Right ventricle myocardium superior (tissue), 1 donor: ENCODE measurements at places on chromosomes 13 and 19.

DNA sequence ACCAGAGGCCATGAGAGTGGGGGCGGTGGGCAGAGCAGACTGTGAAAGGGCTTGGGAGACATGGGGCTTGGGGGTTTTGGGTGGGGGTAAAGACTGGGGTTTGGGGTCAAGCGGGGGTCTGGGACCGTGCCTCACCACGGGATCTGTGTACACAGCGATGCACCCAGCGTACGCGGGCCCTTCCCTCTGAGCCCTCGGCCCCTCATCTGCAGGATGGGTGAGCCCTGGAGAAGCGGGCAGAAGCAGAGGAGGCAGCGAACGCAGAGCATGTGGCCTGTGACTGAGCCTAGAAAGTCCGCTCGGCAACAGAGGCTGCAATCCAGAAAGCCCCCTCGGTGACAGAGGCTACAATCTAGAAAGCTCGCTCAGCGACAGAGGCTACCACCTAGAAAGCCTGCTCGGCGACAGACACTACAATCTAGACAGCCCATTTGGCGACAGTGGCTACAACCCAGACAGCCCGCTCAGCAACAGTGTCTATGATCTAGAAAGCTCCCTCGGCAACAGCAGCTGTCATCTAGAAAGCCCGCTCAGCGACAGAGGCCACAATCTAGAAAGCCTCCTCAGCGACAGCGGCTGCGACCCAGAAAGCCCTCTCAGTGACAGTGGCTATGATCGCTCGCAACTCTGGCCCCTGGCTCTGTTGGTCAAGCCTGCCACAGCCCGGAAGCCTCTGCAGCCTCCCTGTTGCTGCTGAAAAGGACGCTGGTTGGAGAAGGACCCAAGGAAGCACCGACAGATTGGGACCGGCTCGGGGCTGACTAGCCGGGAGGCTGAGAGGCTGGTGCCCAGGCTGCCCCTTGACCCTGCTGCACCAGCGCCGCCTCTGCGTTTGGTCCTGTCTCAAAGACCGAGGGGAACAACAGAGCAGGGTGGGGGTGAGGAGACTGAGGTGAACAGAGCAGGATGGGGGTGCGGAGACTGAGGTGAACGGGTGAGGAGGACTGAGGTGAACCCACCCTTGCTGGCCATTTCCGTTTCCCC is 68.6 kb downstream of the SPACA7 start:
- DNase-seq: no peak

DNA sequence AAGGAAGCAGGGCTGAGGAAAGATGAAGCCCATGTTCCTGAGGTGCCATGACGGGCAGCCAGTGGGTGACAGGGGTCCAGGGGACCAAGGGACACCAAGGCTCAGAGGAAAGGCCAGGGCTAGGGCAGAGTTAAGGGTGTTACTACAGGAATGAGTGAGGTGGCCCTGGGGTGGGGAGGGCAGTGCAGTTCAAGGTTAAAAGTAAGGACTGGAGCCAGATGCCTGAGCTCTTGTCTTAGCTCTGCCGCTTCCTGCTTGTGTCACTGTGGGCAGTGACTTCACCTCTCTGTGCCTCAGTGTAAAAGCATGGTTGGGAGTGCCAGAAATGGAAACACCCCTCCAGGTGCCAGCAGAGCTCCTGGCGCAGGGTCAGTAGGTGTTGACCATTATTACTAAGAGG is 4.9 kb upstream of the ETV2 start:
- DNase-seq: no peak

GRCh38 chr19:4297901-4298809 is 4.0 kb downstream of the TMIGD2 start:
- no peak for DNase-seq

GRCh38 chr13:48600374-48601364 is 53.1 kb upstream of the CYSLTR2 start:
- no peak for DNase-seq

GRCh38 chr19:53102756-53103233 is 427 bp downstream of the ZNF160 start:
- peak; percentile 54 for DNase-seq

DNA sequence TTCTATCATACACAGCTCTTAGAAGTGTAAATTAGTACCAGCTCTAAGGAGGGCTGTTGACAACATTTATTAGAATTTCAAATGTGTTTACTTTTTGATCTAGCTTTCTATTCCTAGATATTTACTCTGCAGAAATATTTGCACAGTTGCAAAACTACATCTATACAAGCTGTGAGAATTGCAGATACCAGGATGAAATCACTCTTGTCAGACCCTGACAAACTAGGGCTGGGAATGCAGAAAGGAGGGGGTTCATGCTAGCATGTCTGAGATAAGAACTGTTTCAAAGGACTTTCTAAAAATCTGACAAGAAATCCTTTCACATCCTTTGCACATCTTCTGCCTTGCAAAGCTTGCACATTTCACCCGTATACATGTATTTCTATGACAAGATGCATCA is 11.8 kb upstream of the PABPC3 start:
- no peak for DNase-seq

DNA sequence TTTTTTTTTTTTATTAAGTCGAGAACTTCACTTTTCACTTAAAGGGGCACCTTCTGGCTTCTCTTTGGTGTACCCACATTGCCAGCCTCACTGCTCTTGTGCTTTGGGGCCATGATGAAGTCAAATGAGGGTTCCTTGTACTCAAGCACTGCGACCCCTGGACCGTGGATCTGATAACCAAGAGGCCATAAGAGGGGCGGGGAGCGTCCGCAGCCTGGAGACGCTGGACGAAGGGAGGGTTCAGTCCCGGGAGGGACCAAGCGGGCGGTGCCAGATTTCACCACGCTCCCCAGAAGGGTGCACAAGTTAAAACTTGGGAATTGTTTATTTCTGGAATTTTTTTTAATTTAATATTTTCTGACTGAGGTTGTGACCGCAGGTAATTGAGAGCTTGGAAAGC is 53.3 kb upstream of the SOX1 start:
- no peak for DNase-seq

DNA sequence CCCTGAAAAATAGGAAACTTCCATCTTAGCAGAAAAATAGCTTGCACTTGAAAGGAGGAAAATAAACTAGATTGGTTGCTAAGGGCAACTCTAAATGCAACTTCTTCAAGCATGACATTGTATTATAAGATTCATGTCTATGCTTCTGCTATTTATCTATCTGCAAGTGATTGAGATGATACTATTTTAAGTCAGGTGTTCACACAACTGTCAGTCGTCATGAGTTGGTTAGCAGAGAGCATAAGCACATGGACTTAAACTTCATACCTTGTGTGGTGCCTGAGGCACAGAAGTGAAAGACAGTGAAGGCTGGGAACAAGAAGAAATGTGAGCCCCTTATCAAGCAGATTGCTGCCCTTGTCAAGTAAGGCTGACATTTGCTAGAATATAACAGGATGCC is 82.9 kb downstream of the SLITRK5 start:
- DNase-seq: no peak

- no peak for DNase-seq
Observed at GRCh38 chr19:41933693-41934426, 5.6 kb upstream of the ERFL start.

DNA sequence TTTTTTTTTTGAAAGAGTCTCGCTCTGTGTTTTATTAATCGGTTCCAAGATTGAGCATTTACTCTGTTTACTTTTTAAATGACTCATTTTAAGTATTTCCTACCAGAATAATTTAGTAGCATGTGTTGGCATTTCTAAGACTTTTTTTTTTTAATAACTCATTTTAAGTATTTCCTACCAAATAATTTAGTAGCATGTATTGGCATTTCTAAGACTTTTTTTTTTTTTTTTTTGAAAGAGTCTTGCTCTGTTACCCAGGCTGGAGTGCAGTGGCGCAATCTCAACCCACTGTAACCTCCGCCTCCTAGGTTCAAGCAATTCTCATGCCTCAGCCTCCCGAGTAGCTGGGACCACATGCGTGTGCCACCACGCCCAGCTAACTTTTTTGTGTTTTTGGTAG is 13.1 kb downstream of the SETDB2 start:
- no peak for DNase-seq

DNA sequence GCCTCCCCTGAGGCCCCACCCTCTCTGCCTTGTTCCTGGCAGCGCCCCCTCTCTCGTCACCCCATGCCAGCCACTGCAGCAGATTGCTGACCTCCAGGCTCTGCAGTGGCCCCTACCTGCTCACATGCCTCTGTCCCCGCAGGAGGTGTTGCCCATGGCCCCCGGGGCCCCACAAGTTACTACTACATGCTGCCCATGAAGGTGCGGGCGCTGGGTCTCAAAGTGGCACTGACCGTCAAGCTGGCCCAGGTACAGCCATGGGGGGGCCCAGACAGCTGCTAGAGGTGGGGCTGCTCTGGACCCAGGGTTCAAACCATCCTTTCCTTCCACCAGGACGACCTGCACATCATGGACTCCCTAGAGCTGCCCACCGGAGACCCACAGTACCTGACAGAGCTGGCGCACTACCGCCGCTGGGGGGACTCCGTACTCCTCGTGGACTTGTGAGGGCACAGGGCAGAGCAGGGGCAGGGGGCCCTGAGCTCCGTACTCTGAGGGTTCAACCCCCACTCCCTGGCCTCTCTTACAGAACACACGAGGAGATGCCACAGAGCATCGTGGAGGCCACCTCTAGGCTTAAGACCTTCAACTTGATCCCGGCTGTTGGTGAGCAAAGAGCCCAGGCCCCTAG is 6.2 kb downstream of the MRPL4 start:
- no peak for DNase-seq

GRCh38 chr13:92963029-92963428 is 263.6 kb upstream of the GPC6 start:
- DNase-seq: no peak

DNA sequence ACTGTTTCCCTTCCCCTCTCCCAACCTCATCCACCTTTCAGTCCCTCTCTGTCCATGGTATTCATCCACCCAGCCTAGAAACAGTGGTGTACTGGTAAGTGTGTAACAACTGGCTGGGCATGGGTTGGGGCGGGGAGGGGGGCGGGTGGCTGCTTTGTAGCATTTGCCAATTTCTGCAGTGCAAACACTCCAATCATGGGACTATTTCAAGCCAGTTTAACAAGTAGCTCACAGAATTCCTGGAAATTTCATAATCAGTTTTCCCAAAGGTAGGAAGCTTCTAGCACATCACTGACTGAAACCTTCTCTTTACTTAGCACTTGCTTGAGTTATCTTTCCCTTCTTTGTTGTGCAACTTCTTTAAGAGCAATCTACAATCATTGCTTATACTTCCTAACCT is 100.8 kb upstream of the WASF3 start:
- no peak for DNase-seq

DNA sequence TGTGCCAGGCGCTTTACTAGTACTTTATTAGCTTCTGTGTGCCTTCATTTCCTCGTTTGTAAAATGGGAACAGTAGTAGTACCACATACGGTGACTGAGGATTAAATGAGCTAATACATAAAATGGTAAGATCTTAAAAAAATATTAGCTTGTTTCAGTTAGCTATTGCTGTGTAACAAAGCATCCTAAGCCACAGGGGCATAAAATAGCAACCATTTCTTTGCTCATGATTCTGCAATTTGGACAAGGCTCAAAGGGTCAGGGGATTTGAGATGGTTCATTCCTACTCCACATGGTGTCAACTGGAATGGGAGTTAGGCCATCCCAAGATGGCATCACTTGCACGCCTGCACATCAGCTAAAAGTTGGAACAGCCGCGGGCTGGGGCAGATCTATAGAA is 13.3 kb downstream of the DYRK1B start:
- DNase-seq: no peak

- no peak for DNase-seq
Observed at GRCh38 chr13:80840316-80840976, 499.5 kb upstream of the SPRY2 start.

DNA sequence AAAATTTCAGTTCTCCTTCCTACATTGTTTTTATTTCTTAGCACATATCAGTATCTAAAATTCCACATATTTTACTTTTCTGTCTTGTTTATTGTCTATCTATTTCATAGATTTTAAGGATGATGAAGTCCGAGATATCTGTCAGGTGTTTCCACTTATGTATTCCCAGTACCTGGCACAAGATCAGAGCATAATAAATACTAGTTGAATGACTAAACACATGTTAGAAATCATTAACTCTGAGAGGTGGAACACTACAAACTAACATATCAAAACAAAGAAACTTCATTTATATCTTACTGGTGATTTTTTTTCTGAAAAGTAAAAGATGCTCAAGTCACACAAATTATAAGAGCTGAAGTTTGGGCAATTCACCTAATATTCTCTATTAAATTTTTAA is 1208.3 kb downstream of the PCDH9 start:
- no peak for DNase-seq

DNA sequence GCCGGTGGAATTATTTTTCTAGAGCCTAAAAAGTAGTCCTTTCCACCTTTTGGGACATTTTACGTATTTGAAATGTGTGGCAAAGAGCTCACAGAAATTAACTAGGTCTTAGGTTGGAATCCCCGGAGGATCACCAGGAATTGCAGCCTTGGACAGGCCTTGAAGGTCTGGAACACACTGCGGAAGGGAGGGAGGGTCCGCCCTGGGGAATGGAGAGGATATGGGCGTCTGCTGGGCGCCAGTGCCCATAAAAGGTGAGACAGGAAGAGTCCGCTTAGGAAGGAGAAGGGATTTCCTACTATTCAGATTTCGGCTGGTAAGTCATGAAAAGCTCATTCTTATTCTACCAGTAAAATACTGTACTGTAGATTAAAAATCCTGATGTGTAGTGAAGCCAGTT is 111.9 kb downstream of the COL4A2 start:
- peak; percentile 62 for DNase-seq

GRCh38 chr13:33107361-33107760 is 91.1 kb downstream of the KL start:
- DNase-seq: no peak

DNA sequence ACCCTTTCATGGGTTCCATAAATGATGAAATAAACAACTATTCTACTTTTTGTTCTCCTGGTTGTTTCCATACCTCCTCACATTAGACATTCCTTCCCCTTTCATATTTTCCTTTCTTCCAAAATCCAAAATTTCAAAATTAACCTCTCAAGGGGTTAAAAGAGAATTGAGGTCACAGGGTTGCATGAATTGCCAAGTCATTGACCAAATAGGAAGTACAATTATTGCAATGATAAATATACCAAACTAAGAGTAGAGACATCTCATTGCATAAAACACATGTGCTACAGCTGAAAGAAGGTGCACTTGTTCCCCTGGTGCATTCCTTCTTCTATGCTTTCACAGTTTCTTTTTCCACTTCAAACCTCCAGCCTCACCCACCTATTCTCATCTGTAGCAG is 136.1 kb downstream of the KCTD12 start:
- DNase-seq: no peak

DNA sequence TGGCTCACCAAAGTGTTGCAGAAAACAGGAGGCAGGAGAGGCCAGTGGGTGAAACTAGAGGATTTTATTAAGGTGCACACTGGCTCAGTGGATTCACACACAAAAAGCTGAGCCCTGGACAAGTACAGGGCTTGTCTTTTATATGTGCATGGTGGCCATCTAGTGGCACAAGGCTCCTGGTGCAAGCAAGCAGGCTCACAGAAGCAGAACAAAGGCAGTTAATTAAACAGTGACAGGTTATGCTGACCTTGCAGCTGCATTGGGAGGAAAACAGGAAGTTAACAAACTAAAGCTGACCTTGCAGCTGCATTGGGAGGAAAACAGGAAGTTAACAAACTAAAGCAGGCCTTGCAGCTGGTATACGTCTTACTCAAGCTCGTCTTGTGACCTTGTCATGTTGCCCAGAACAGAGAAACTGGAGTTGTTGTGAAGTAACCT is 65.3 kb upstream of the ZNF681 start:
- DNase-seq: no peak

GRCh38 chr19:6765738-6766356 is 1.4 kb downstream of the SH2D3A start:
- DNase-seq: no peak
